ENCODE measurements at places on chromosomes 13 and 19.

DNA sequence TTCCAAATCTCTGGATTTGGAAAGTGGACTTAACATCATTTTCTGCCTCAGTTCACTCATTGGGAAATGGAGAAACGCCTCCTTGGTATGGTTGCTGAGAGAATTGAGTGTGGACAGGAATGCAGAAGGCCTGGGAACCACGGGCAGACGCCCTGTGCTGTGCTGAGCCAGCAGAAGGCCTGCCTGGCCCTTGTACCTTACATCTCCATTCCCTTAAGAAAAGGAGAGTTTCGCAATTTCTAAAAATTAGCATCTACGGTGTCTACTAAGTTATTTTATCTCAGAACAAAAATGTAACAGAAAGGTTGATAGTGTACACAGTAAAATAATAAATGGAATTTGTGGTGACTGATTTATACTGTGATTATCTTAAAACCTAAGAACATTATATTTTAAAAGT, 78.7 kb downstream of the IPO5 start:
- no peak for DNase-seq

- DNase-seq = no peak
These were observed 23.4 kb downstream of the TMEM255B start for GRCh38 chr13:113782472-113782871.

- no peak for DNase-seq
These were observed 17.7 kb upstream of the PTPRS start for GRCh38 chr19:5358173-5358800.

DNA sequence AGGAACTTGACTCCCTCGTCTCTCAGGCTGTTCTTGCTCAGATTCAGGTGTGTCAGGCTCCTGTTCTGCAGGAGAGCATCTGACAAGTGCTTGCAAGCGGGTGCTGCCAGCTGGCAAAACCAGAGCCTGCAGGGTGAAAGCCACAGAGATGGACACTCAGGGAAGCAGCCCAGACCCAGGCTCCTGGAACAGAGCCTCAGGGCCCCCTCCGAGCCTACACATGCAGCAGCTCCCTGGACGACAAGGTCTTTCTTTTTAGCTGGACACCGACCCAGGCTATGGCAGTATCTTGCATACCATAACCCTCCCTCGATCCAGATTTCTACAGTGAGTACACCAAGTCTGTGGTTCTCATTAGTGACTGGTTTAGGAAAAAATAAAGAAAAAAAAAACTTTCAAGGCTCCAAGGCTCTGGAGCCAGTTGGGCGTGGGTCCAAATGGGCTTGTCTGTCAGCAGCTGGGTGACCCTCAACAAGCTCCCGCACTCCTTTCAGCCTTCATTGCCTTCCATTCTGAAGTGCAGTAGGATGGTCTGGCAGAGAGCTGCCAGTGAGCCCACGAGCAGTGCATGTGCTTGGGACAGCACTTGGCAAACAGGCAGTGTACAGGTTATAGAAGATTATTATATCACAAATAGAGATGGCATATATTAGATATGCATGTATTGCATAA, 29.9 kb downstream of the NLRP13 start:
- no peak for DNase-seq

- DNase-seq = no peak
These were observed 68.5 kb downstream of the TEX29 start for GRCh38 chr13:111388851-111389500.

- DNase-seq = no peak
These were observed 4.8 kb downstream of the ATP4A start for GRCh38 chr19:35558400-35559280.

DNA sequence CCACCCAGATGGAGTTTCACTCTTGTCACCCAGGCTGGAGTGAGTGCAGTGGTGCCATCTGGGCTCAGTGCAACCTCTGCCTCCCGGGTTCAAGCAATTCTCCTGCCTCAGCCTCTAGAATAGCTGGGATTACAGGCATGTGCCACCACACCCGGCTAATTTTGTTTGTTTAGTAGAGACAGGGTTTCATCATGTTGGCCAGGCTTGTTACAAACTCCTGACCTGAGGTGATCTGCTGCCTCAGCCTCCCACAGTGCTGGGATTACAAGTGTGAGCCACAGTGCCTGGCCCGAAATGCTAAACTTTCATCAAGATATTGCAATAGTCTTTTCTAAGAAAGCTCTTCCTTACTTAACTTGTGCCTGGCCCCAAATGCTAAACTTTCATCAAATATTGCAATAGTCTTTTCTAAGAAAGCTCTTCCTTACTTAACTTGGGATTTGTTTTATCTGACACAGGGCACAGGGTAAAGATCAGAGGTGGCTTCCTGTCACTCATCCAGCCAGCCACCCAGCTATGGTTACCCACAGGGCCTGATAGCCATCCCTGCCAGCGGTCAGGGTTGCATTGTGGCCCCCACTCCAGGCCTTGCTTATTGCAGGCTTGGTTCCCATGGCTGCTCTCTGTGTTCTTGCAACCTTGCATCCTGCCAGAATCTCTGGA, 352.3 kb upstream of the TMTC4 start:
- no peak for DNase-seq

- no peak for DNase-seq
These were observed 94.7 kb downstream of the FRY start for GRCh38 chr13:32126278-32126677.

DNA sequence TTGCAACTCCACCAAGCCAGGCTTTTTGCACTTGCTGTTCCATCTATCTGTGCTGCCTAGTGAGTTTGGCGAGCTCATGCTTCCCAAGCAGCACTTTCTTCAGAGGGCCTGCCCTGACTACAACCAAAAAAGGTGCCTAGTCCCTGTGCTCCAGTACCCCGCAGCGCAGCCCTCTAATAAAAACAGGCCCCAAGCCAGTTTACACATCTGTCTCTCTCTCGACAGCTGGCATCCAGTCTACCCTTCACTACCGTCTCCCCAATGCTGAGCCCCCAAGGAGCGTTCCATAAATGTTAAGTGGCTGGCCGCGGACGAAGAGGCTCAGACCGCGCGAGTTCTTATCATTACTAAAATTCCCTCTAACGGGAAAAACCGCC, 512 bp downstream of the MED4 start:
- DNase-seq = no peak

DNA sequence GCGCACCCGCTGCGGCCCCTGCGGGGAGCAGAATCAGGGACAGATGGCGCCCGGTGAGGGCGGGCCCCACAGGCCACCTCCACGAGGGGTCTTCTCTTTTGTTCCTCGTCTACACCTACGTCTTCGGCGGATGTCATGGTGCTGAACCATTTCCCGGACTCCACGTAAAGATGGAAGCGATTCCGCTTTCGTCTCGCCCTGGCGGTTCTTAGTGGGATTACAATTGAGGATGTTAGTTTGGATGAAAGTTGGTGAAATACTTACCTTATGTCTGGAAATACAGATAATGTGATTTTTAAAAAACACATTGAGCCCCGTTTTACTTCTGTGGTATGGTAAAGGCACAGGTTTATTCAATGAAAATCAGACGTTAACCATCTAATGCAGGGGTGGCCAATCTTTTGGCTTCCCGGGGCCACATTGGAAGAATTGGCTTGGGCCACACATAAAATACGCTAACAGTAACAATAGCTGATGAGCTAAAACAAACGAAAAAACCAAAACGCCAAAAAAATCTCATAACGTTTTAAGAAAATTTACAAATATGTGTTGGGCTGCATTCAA, 1.4 kb upstream of the ZMYM5 start:
- peak; percentile 71 for DNase-seq

- DNase-seq = no peak
These were observed 807.7 kb upstream of the GPC6 start for GRCh38 chr13:92418818-92419412.

DNA sequence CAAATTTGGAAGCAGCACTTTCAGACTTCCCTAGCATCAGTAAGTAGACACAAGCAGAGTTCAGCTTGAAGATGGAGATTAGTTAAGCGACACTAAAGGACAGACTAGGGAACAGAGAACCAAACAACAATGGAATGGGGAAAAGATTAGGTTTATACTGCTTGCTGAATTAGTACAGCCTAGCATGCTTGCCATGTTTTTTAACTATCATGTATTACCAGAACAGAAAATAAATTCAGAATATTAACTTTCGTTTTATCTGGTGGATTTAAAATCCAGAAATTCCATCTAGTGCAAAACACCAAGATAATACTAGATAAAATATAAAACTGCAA, 451.5 kb upstream of the SLC10A2 start:
- no peak for DNase-seq

DNA sequence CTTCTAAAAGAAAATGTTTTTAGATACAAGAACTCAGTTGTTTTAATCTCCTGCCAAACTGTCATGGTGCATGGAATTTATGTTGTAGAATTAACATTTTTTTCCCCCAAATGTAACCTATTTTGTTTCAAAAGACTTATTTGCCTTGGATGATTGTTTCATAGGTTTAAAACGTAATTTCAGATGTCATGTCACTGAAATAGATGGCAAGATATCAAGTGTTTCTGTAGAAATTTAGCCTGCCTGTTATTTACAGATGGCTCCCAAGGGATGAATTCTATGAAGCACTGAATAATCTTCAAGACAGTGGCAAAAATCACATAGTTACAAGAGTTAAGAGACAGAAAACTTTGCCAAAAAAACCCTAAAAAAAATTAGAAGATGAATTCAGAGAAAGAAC, 1484.6 kb downstream of the OLFM4 start:
- DNase-seq = no peak

GRCh38 chr13:82477436-82477835, 1404.8 kb downstream of the SLITRK1 start:
- DNase-seq = no peak

- no peak for DNase-seq
These were observed at the start of gene C5AR2 for GRCh38 chr19:47331931-47332547. Gene C5AR2 (plus strand): TSS chr19:47332175. CDS start chr19:47340800, 8,625 bp downstream.

- DNase-seq = peak; percentile 74
These were observed 21.4 kb downstream of the SIGLECL1 start for GRCh38 chr19:51272183-51272810.

GRCh38 chr13:49690133-49690994, 922 bp downstream of the EBPL start:
- no peak for DNase-seq

DNA sequence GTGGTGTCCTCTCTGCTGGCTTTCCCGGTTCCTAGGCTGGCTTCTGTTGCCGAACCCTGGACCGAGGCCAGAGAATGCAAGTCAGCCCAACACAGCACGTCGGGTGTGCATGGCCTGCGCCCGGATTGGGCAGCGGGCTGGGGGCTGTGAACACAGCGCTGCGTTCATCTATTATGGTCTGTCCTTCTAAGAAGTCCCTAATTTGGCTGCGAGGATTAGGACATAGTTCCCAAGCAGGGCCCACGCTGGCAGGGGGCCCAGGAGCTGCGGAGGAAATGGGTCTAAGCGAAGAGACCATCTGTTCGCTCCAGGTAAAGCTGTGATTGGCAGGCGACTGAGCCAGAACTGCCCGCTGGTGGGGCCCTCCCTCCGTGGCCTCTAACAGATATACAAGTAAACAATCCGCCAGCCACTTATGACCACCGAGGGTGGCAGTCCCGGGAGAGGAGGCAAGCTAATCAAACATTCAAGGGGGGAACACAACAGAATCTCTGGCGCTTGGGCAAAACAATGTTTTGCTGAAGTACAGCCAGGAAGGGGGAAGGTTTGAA, 6.0 kb downstream of the SYCE2 start:
- no peak for DNase-seq

GRCh38 chr19:18219911-18220631, 6.2 kb downstream of the PDE4C start:
- DNase-seq = no peak

DNA sequence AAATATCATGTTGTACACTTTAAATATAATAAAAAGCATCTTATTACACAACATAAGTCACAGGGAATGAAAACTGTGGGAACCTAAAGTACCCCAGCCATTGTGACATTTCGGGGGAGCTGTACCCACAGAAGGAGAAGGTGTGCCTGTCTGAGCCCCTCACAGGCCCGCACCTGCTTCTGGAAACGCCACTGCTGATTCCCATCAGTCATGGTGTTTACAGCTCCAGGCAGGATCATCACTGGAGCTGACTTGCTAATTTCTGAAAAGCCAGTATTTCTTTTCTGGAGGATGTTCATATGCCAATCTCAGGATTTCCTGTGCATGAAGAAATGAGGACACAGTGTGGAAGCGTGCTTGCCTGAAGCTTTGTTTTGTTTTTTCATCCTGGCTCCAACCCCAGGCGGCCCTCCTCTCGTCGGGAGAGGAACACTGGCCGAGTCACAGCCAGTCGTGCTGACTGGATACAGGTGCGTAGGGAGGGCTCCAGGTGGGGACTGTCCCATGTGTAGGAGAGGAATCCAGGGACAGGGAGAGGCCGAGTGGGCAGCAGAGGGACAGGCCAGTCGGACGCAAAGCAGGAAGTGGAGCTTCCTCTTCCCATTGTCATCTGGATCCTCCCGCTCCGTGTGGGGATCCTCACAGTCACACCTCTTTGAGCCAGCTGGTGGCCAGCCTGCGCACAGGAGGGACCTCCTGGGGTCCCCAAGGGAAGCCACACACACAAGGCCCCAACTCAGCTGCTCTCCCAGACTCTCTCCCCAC, 4.2 kb upstream of the ATP12A start:
- no peak for DNase-seq

DNA sequence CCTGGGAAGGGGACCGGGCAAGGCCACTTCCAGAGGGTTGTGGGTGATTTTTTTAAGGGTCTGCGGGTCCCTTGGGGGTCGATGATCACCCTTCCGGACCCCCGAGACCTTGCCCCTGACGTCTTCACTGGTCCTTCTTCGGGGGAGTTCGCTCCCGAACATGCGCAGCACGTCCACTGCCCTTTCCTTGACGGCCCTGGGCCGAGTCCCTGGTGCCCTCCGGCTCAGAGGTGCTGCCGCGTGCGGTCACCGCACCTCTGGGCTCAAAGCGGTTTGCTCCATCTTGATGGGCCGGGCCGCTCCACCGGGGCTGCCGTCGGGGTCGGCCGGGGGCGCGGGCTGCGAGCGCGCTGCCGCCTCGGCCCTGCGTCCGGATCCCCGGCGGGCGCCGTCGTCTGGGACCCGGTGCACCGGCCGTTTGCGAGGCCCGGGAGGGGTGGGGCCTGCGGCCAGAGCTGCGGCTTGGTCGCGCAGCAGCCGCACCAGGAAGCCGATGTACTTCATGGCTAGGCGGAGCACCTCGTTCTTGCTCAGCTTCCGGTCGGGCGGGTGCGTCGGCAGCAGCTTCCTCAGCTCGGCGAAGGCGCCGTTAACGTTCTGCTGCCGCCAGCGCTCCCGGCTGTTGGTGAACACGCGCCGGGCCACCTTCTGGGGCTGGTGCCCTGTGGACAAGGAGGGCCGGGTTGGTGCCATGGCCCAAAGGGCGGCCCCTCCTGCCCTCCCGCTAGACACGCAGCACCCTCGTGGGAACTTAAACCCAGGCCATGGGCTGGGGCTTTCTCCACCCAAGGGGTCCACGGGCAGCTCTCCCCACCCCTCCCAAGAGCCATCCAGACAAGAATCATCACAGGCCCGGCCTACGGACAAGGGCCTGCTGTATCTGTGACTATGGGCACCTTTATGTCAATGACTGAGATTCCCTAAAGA, 3.3 kb downstream of the LYL1 start:
- peak; percentile 86 for DNase-seq

DNA sequence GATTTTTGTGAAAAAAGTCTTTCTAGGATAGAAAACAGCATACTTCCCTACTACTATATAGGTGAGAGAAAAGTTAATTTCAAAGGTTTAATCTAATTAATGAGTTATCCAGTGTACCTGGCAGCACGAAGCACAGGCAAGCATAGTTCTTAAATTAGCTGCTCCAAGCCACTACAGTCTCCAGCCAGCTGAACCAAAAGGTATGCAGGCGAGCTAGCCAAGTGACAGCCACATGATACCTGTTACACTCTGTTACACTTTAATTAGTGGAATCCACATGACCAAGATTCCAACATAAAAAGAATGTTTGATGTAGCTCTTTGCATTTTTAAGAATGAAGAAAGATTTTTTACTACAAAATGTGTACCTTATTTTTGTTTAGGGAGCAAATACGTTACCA, 15.5 kb downstream of the SLC25A30 start:
- DNase-seq = no peak

GRCh38 chr13:50527612-50528509, 315.6 kb downstream of the DLEU7 start:
- no peak for DNase-seq
